IPS-NIHi11 (cell line): ENCODE measurements at places on chromosomes 3 and 15.

GRCh38 chr15:25771338-25771706, 91.8 kb downstream of the ATP10A start:
- no peak for DNase-seq

- DNase-seq, result no peak
Measured at GRCh38 chr15:31235311-31236183, 91.1 kb upstream of the KLF13 start.

GRCh38 chr15:23472678-23473077, 25.6 kb upstream of the GOLGA6L2 start:
- no peak for DNase-seq

GRCh38 chr3:42764115-42764514, 8.9 kb downstream of the CCDC13 start:
- no peak for DNase-seq

DNA sequence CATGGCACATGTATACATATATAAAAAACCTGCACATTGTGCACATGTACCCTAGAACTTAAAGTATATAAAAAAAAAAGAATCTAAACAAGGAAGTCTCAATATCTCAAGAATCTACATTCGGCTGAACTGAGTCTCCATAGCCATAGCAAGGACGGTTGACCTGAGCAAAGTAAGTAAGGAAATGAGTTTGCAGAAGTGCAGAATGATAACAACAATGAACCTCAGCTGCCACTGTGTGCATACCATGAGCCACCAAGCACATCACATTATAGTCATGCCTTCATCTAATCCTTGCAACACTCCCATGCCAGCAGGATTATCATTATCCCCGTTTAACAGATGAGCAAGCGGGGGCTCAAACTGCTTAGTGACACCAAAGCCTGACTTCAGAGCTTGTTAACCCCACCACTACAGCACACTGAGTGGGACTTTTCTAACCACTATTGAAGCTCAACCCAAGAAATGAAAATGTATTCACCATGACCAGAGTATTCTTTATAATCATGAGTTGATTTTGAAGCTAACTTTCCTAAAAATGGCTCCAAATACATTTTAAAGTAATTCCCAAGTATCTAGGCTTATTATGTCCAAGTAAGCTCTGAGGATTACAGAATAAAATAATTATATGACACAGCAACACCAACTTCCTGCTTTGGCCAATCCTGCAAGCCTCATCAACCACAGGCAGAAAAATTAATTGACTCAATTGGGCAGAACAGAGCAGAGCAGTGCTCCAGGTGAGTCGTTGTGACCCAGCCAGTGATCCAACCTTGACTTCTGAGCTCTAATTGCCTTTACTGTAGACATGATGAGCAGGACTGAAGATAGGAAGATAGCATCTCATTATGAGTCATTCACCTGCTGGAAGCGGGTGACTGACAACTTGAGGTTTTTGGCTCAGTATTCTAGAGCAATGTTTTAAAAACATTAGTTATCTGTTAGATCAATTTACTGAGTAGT, 47.3 kb upstream of the IL12A start:
- DNase-seq, result no peak

GRCh38 chr3:151262871-151263525, 15.3 kb downstream of the P2RY14 start:
- DNase-seq, result no peak

DNA sequence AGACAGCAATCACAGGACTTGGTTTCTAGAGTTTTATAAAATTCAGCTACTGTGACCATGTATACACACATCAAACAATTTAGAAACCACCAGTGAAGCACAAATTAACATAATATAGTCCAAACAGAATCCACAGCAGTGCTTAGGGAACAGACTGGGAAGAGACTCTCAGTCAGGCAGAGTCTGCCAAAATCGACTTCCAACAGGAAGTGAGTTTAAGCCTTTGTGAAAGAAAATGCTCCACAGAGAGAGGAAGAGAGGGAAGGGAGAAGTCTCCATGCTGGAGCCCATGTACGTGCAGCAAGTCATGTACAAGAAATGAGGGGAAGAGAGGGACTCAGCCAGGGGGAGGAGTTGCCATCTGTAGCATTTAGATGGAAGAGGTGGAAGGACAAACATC, 172.6 kb downstream of the IL5RA start:
- no peak for DNase-seq

- DNase-seq, result no peak
Measured at GRCh38 chr3:177109688-177110330, 87.5 kb downstream of the TBL1XR1 start.

DNA sequence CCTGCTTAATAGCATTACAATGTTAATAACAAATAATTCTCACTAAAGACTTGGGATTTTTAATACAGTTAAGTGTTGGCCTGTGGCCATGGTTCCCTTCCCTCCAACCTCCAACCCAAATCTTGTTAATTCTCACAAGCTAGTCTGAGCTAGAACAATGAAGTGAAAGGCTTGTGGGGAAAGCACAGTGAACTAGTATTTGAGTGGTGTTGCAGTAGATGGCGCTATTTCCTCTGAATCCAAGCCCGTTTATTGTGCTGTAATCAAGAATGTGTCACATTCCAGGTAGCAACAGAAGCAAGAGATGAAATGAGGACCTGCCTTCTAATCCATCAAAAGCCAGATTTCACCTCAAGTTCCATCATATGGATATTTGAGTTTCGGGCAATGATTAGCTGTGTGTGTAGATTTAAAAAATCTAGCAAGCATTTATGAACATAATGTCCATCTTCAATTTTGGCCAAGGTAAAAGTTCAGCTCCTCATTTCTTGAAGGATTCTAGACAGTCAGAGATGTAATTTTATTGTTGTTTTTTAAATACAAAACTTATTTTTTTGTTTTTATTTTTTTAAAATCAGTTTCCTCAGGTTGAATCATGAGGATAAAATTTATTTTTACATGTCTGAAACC, 160.7 kb downstream of the SQOR start:
- peak; percentile 56 for DNase-seq

GRCh38 chr3:14401692-14402303, 608 bp upstream of the SLC6A6 start:
- DNase-seq, result no peak

GRCh38 chr3:152621006-152621868, 213.7 kb upstream of the P2RY1 start:
- no peak for DNase-seq

DNA sequence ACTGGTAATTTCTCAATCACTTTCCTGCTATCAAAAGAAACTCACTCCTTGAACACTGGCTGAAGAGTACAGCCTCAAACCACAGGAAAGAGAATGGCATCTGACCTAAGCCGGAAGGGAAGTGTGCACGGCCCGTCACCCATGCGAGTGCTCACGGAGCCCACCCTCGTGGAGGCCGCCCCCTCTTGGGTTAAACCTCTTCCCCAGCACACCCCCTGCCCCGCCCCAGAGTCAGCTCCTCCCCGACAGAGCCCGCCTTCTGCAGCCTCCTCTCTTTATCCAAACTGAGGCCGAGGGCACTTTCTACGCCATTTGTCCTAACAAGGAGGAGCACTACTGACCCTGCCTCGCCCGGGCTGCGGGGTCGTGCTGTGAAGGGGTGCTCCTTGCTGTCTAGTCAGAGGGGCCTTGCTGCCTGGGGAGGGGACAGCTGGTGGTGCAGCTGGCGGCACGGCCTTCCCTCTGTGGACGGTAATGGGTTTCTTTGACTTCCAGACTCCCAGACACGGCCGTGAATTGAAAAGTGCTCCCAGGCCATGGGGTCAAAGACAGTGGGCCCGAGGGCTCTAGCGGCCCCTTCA, 137.7 kb downstream of the NSMCE3 start:
- DNase-seq, result no peak

GRCh38 chr3:133428552-133428951, 28.7 kb downstream of the BFSP2 start:
- DNase-seq, result no peak

GRCh38 chr3:25556447-25556846, 108.3 kb downstream of the TOP2B start:
- no peak for DNase-seq

- peak; percentile 34 for DNase-seq
Measured at GRCh38 chr3:154428286-154429206, 1.4 kb downstream of the GPR149 start.

GRCh38 chr15:66623801-66624453, 58.1 kb upstream of the LCTL start:
- no peak for DNase-seq

DNA sequence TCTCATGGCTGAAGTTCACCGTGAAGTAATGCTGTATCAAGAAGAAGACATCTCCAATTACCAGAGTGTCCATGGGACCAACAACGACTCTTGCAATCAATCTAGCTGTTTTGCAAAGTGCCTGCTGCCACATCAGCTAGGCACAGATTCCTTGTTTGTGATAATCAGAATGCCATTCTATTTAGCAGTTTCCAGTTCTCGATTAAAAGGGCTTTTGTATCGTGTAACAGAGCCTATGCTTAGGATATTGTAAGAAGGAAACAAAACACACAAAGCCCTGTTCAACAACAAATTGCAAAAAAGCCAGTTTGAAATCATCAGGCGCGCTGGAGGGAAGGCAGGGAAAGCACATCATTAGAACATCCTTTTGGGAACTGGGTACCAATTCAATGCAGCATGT, 26.1 kb downstream of the RASGRF1 start:
- no peak for DNase-seq

DNA sequence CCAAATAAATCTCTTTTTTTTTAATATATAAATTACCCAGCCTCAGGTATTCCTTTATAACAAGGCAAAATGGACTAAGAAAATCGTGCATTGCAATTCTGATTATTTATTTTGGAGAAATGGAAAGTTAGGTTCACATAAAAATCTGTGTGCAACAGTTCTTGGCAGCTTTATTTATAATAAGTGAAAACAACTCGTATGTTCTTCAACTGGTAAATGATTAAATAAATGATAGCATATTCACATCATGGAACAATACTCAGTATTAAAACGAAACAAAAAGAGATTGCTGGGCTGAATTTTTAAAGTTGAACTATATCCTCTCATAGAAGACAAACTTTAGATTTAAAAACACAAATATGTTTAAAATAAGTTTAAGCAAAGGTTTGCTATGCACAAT, 176.3 kb upstream of the ZNF385D start:
- no peak for DNase-seq

- no peak for DNase-seq
Measured at GRCh38 chr3:86787091-86787490, 203.9 kb downstream of the VGLL3 start.

GRCh38 chr3:126908752-126909275, 74.1 kb upstream of the PLXNA1 start:
- DNase-seq, result no peak

DNA sequence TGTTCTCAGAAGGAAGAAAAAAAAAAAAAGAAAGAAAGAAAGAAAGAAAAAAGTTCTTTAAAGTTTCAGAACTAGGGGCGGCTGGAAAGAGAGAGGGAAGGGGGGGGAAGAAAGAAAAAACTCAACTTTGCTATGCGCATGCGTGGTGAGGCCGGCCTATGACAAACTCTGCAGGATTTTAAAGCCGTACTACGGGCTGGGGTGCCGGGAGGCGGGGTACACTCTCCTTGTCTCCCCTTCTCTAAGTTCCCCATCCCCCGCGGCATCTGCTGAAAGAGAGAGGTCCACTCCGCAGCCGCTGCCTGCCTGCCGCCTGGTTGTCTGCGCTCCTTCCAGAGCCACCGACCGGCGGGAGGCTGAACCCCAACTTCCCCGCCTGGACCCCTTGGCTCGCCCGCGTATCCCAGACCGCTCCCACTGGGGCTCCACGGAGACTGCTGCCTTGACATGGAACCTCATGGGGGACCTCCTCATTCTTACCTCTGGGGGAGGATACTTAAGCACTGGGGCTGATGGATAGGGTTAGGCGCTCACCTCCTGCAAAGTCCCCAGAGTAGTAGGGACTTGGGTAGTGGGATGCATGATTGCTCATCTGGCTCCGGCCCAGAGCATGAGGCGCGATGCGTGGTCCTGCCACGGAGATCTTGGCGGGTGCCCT, 1.4 kb upstream of the WNT5A start:
- peak; percentile 75 for DNase-seq

DNA sequence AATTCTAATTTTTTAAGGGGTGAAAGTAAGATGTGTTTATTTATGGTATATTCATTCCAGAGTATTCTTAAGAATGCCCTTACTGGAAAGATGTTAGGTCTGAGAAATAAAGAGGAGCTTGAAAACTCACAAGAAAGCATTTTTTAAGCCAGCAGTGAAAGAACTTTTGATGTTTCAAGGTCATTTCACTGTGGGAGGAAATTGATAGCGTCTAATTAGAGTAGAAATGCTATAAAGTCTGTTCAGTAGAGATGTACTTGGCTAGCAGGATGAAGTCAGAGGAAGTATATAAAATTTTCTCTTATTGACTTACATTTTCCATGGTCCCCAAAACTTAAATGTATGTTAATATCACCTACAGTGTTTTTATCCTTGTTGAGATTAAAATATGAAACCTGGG, 354.6 kb downstream of the CNTN6 start:
- DNase-seq, result no peak

- no peak for DNase-seq
Measured at GRCh38 chr15:41347236-41347635, 14.6 kb downstream of the NUSAP1 start.

DNA sequence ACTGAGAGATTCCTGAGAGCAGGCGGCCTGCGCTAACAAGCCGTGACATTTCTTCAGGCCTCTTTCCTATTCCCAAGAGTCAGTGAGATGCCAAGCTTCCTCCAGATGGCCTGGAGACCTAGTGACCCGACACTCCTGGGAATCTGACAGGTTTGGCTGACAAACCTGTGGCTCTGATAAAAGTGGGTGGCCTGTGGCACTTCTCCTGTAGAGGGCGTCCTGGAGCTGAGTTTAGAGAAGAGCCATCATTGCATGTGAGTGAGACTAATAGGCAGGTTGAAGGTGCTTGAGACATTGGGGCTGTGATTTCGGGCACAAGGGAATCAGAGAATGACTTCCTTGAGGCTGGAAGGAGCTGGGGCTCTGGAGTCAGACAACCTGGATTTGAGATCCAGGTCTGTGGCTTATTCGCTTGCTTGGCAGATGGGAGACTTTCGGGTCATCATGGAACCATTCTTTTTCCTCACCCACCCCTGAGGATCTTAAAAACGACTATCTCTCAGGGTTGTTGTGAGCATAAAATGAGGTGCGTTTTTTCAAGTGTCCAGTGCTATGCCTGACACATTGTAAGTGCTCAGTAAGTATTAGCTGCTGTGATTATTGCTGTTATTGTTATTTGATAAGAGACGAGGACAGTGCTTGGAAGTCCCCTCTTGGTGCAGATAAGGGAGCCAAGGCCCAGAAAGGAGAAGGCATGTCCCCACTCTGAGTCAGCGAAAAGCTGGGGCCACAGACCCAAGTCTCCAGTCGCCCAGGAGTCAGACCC, 77.2 kb downstream of the SCN10A start:
- DNase-seq, result peak; percentile 81

- no peak for DNase-seq
Measured at GRCh38 chr3:134077649-134078161, 48.0 kb upstream of the SLCO2A1 start.

DNA sequence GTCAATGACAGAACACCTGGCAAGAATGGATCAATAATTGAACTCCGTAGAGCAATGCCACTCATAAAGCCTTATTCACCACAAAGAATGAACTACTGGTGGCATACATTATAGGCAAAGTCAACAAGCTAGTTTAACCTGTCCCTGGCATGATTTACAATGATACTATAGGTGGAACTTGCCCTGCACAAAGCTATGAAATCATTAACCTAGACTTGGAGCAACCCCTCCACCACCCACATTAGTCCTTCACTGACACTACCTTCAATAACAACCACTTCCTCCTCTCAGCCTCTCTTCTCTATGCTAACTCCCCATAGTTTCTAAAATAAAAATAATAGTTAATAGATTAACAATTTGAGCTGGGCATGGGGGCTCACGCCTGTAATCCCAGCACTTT, 54.4 kb downstream of the ACAP2 start:
- DNase-seq, result no peak
